ENCODE measurements at places on chromosomes 7 and 10.

GRCh38 chr10:110162741-110163145 lies 44.7 kb upstream of the MXI1 start:
- H3K27me3 ChIP-seq, result peaks cover 31% of the 10 kb centered on the region
- no peak overlapping the region for H3K4me3 ChIP-seq
- H3K27ac ChIP-seq, result no peak overlapping the region
- no peaks in the 10 kb centered on the region for H3K36me3 ChIP-seq

DNA sequence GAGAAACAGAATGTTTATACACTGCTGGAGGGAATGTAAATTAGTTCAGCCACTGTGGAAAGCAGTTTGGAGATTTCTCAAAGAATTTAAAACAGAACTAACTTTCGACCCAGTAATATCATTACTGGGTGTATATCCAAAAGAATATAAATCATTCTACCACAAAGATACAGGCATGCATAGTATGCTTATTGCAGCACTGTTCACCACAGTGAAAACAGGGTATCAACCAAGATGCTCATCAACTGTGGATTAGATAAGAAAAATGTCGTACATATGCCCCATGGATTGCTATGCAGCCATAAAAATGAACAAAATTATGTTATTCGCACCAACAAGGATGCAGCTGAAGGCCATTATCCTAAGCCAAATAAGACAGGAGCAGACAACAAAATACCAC lies 343.1 kb upstream of the KCND2 start:
- no peaks in the 10 kb centered on the region for H3K36me3 ChIP-seq
- no peaks in the 10 kb centered on the region for H3K4me1 ChIP-seq
- no peak for DNase-seq
- H3K27me3 ChIP-seq, result no peaks in the 10 kb centered on the region
- no peak overlapping the region for H3K4me3 ChIP-seq

DNA sequence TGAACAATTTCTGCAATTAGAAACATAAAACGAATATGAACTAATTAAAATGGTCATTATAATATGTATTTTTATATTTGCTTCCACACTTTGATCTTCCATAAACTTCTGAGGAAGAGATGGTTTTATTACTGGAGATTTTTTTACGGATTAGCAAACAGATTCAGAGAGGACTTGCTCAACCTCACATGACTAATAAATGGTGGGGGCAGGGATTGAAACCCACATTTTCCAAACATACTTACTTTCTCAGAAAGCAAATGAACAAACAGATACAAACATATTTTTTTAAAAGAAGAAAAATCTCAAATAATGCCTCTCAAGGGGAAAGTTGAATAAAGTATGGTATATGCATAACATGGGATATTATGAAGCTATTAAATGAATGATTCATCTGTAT lies 18.3 kb downstream of the ANKMY2 start:
- H3K4me3 ChIP-seq, result no peak overlapping the region
- no peak overlapping the region for H3K27ac ChIP-seq
- DNase-seq, result no peak
- peaks cover 29% of the 10 kb centered on the region for H3K36me3 ChIP-seq
- no peaks in the 10 kb centered on the region for H3K4me1 ChIP-seq

DNA sequence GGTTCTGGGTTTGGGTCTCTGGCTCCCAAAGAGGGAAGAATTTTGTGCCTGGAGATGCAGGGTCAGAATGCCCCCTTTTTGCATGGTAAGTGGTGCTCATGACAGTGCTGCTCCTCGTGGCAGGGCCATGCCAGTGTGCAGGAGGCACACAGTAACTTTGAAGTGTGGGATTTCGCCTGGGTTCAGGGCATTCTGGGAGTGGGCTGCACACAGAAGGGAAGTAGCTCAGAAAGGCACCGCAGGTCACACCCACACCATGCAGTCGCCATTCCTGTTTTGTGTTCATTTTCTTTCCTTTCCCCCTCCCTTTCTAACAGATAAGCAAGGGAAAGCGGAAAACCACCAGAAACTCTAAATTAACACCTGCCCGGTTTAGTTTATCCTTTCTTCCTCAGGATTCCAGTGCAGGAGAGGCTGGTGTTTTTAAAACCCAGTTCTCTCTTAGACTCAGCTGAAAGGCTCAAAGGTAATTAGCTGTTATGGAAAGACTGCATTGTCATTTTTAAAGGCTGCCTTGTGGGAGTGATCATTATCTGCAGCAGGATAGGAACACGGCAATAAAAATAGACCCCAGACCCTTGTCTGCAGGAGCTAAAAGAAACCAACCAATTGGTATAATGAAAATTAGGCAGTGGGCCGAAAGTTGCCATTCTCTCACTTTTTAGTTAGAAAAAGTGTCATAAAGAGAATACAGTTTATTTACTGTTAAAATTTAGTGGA lies 50.2 kb downstream of the EEPD1 start:
- DNase-seq, result no peak
- peaks cover 23% of the 10 kb centered on the region for H3K4me1 ChIP-seq
- H3K4me3 ChIP-seq, result no peak overlapping the region

DNA sequence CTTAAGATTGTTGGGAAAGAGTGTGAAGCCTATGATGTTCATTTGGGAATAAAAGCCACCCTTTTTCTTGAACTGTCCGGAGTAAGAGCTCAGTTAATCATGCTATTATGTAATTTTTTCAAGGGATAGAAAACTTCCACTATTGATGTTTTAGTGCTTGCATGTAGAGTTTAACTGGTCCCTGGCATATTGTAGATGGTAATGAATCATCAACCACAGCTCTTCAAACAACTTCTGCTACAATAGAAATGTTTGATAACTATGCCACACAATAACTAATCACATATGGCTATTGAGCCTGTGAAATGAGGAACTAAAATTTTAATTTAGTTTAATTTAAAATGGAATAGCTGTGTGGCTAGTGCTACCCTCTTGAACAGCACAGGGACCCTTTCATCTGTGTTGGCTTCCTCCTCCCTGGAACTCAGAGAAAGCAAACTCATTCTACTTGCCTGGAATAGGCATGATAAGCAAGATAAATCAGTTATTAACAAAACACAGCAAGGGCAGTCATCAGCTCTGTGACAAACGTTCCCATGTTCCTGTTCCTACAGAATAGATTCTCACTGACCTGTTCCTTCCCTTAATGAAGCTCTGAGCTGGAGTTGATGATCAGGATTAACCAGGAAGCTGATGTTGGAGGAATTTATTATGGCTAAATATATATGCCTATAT lies 4.9 kb upstream of the SRI start:
- H3K27me3 ChIP-seq, result no peaks in the 10 kb centered on the region
- no peak overlapping the region for H3K4me3 ChIP-seq
- no peak overlapping the region for H3K27ac ChIP-seq
- no peaks in the 10 kb centered on the region for H3K36me3 ChIP-seq
- peaks cover 5% of the 10 kb centered on the region for H3K4me1 ChIP-seq
- no peak for DNase-seq

DNA sequence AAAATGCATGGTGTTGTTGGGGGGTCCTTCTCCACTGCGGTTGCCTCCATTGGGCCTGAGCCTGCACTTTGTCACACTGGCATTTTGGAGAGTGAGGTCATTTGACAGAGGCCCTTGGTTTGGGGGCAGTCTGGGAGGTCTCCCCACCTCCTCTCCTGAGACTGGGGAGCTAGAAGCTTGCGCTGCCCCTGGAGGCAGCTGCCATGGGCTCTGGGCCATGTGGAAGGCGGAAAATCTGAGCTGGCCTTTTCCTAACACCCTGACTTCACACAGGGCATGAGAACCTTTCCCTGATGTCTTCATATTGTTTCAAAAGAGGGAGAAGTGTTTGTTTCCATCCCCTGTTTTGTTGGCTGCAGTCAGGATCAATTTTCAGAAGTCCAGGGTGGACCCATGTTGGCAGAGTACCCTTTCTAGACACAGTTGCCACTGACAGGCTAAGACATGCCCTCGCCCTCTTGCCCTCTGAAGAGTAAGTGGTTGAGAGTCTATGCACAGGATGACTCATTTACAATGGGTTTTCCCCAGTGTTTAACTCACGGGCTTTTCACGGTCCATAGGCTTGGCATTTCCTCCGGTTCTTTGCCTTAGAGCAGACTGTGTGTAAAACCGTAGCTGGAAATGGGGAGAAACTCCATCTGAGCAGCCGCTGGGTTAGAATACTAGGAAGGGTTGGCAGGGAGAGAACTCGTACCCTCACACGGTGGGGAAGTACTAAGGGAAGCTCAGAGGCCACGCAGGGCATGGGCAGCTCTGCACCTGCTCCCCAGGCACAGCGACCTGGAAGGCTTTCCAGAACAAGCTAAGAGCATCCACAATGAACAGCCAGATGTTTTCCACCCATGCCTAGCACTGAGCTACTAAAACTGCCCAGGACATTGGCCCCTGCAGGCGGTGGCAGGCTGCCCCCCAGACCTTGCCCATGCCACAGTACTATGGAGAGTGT lies 655.0 kb downstream of the SDK1 start:
- H3K36me3 ChIP-seq, result no peaks in the 10 kb centered on the region
- DNase-seq, result no peak
- peaks cover 10% of the 10 kb centered on the region for H3K4me1 ChIP-seq
- H3K4me3 ChIP-seq, result no peak overlapping the region

DNA sequence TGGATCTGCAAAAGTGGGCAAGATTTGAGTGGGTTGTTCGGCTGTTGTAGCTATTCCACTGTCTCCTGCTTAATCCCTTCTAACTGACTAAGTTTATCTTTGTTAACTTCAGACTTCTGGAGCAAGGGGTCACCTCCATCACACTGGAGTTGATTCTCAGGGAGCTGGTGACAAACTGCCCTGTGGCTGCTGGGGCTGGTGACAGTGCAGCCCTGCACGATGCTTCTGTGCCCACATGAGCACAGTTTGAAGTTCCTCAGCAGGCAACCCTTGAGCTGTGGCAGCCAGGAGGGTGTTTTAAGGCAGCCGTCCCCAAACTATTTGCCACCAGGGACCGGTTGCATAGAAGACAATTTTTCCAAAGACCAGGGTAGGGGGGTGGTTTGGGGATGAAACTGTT lies 40.5 kb downstream of the ADRB1 start:
- H3K27me3 ChIP-seq, result no peaks in the 10 kb centered on the region
- H3K27ac ChIP-seq, result no peak overlapping the region
- H3K4me3 ChIP-seq, result no peak overlapping the region
- H3K36me3 ChIP-seq, result no peaks in the 10 kb centered on the region
- H3K4me1 ChIP-seq, result no peaks in the 10 kb centered on the region

DNA sequence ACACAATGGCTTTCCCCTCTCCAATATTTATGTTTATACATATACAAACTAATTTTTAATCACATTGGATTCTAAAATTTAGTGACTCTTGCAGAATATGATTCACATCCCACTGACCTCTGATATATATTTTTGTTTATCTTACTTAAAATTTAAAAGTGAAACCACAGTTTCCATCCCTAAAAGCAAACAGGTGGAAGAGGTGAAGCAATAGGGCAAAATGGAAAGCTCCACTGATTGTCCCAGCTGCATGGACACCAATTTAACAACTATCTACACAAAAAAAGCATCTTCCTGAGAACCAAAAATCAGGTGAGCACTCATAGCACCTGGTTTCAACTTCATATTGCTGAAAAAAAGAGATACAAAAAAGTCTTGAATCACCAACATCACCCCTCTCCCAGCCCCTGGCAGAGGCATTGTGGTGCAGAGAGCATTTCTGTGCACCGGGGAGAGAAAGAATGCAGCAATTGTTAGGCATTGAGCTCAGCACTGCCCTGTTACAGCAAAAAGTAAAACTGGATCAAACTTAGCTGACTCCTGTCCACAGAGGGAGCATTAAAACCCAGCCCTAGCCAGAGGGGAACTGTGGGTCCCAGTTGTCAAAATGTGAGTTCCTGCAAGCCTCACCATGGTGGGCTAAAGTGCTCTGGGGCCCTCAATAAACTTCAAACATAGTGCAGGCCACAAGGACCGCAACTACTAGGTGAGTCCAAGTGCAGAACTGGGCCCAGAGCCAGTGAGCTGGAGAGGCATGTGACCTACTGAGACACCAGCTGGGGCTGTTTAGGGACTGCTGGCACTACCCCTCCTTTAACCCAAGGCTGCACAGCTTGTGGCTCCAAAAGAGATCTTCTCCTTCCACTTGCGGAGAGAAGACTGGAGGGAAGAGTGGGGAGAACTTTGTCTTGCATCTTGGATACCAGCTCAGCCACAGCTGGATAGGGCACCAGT lies 92.1 kb downstream of the SIRT1 start:
- H3K36me3 ChIP-seq, result peaks cover 72% of the 10 kb centered on the region
- DNase-seq, result no peak
- no peak overlapping the region for H3K27ac ChIP-seq
- no peaks in the 10 kb centered on the region for H3K27me3 ChIP-seq
- no peaks in the 10 kb centered on the region for H3K4me1 ChIP-seq

- peaks cover 8% of the 10 kb centered on the region for H3K4me1 ChIP-seq
- H3K27ac ChIP-seq, result no peak overlapping the region
- peaks cover 30% of the 10 kb centered on the region for H3K27me3 ChIP-seq
- no peak for DNase-seq
Observed at GRCh38 chr10:6918305-6918704, 338.2 kb upstream of the PRKCQ start.

DNA sequence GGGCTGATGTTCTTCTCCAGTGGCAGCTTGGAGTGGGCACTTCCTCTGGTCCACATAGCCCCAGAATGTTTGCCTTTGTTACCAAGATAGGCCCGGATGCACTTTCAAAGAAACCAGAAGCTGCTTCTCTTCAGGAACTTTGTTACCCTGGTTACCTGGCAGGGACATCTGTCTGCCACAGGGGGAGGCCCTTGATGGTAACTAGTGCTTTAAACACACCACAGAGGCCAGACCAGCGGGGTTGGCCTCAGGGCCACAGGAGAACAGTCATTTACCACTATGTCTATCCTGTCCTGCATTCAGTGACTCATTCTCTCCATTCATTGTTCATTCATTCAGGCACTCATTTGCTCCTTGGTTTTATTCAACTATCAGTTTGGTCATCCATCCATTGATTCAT lies 11.9 kb upstream of the PLEKHA1 start:
- no peak overlapping the region for H3K27ac ChIP-seq
- no peak for DNase-seq
- H3K36me3 ChIP-seq, result no peaks in the 10 kb centered on the region
- H3K4me1 ChIP-seq, result peaks cover 15% of the 10 kb centered on the region

DNA sequence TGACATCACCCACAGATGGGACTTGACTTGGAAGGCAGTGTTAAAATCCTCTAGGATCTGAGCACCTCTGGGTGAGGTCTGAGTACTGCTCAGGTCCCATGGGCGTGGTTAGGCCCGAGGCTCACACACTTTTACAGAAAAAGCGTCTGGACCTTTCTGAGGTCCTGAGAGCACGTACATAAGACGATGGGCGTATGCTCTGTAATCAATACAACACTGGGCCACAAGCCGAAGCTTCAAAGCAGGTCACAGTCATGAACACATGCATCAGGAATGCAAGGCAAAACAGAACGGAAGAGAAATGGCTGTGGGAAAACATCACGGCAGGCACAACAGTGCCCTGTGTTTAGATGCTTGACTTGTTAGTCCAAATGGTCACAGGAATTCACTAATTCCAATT lies 112.2 kb downstream of the LARP4B start:
- H3K4me3 ChIP-seq, result no peak overlapping the region
- no peak for DNase-seq
- H3K4me1 ChIP-seq, result no peaks in the 10 kb centered on the region
- H3K27ac ChIP-seq, result no peak overlapping the region
- H3K27me3 ChIP-seq, result no peaks in the 10 kb centered on the region

- H3K27me3 ChIP-seq, result no peaks in the 10 kb centered on the region
- no peak overlapping the region for H3K4me3 ChIP-seq
- no peaks in the 10 kb centered on the region for H3K36me3 ChIP-seq
- H3K4me1 ChIP-seq, result peaks cover 11% of the 10 kb centered on the region
Observed at GRCh38 chr7:12851142-12851541, 163.7 kb downstream of the ARL4A start.

GRCh38 chr7:121003986-121004685 lies 15.6 kb downstream of the CPED1 start:
- no peaks in the 10 kb centered on the region for H3K36me3 ChIP-seq
- no peak overlapping the region for H3K27ac ChIP-seq
- no peak for DNase-seq
- H3K4me3 ChIP-seq, result no peak overlapping the region

- H3K27me3 ChIP-seq, result no peaks in the 10 kb centered on the region
- H3K36me3 ChIP-seq, result no peaks in the 10 kb centered on the region
- no peak for DNase-seq
- no peaks in the 10 kb centered on the region for H3K4me1 ChIP-seq
Observed at GRCh38 chr10:10807106-10807505, 210.6 kb upstream of the CELF2 start.

Measured in suprapubic skin (tissue), 4 donors.